ENCODE measurements at places on chromosomes 4 and X.

GRCh38 chrX:48558271-48558670 lies 16.0 kb upstream of the RBM3 start:
- no peak for DNase-seq

DNA sequence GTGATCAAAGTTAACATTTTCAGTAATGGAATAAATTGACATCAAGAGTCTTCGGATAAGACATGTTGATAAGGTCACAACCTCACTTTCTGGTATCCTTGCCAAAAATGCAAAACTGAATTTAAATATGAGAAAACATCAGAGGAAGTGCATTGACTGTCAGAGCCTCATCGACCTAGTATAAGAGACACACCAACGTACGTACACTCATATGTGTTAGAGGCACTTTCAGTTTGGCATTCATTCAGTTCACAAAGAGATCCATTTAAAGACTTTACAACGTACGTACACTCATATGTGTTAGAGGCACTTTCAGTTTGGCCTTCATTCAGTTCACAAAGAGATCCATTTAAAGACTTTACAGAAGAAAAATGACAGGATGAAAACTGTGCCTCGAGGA lies 280.3 kb downstream of the INPP4B start:
- no peak for DNase-seq

DNA sequence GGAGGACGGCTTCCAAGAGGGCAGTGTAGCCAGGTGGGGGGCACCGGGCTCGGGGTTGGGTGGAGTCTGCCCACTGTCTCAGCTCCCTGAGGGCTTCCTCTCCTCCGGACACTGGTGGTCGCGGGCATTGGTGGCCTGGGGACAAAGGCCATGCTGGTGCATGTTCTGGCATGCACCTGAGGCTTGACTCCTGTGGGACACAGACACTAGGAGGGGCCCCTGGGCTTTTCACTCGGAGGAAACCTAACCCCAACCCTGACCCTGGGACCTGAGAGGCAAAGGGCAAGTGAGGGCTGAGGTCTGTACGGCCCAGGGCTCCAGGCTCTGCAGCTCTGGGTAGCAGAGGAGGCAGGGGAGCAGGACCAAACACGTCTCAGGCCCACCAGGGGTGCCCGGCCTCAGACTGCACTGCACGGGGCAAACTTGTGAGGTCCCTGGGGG lies 22.3 kb upstream of the FGFR3 start:
- DNase-seq = no peak

DNA sequence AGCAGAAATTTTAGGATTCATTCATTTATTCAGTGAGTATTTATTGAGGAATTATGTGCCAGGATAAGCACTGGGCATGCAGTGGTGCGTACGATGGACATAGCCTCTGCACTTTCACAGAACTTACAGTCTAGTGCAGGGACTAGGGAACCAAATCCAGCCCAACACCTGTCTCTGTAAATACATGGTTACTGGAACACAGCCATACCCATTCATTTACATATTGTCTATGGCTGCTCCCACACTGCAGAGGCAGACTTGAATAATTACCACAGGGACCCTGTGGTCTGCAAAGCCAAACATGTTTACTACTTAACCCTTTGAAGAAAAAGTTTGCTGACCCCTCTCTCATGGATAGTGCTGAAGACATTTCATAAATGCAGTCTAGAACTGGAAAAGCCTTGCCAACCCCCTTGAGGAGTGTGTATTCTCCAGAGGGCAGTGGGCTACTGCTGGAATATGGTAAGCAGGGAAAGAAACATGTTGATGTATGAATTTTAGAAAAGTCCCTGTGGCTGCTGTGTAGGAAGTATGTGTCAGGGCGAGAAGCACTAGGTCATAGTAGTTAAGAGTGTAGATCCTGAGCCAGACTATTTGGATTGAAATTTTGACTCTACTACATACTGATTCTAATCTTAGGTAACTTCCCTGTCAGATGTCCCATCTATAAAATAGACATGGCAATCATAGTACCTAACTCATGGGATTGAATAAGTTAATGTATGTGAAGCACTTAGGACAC lies 75.5 kb downstream of the GALNT7 start:
- no peak for DNase-seq

DNA sequence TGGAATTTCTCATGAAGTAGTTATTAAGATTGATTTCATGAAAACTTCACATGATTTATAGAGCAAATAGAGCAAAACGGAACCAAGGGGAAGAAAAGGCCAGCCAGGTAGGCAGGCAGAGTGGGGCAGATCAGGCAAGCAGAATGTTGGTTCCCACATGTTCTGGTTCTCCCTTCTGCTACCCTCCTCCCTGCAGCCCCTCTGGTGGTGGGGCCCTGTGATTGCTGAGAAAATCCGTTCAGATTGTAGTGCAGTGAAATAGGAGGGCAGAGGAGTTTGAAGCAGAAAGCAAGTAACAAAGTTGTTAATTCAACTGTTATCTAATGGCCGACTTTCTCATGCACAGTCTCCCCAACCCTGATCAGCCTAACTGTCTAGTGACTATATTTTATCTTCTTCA lies 185.3 kb downstream of the MID1IP1 start:
- DNase-seq = no peak

DNA sequence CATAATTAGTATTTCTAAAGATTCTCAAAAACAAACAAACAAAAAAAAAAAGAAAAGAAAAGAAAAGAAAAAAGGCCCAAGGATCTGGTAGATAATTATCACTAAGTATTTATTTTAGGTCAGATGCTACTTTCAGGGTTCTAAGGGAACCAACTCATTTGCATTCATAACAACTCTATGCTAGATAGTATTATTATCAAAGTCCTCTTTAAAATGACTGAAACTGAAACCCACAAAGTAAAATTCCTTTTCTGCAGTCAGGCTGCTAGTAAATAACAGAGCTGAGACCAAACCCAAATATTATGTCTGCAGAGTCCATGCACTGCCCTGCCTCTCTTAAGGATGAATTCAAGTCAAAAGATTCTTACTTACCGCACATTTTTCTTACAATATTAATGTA lies 38.3 kb upstream of the MAPK10 start:
- no peak for DNase-seq

GRCh38 chr4:91076147-91076546 lies 949.0 kb downstream of the CCSER1 start:
- DNase-seq = no peak

- no peak for DNase-seq
Observed at GRCh38 chrX:125953814-125954213, 212.3 kb downstream of the DCAF12L2 start.

DNA sequence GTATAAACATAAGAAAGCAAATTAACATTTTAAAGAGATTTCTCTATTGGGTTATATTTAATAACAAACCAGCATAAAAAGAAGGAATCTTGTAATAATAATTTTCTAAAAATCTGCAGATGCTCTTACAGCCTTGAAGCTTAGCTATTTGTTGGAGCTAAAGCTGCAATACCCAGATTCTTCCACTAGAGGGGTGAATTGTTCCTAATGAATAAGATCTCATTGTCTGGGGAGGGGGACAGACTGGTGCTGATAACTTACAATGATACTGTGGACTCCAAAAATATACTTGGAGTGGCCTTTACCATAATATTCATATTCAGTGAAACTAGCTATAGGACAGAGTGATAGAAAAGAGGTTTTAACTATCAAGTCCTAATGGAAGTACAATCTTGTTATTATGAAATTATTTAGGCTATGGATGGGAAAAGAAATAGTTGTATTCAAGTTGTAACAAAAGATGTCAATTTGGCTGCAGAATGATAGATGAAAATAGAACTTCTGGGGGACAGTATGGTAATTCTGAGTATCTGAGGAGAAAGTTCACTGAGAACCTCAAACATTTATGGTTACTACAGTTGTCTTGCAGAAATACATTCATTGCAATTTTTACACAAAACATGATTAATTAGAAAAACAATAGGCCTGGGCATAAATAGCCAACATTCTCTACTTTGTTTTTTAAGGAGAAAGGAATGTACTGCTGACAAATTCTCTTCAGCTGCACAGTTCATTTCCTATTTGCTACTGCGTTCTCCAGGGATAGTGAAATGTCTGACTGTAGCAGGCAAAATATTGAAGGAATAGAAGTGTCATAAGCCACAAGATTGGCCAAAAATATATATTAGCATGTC lies 443.3 kb downstream of the GBA3 start:
- DNase-seq = no peak

GRCh38 chr4:111802191-111802590 lies 343.1 kb upstream of the FAM241A start:
- DNase-seq = no peak

- no peak for DNase-seq
Observed at GRCh38 chrX:77527233-77528001, 80.2 kb downstream of the FGF16 start.

DNA sequence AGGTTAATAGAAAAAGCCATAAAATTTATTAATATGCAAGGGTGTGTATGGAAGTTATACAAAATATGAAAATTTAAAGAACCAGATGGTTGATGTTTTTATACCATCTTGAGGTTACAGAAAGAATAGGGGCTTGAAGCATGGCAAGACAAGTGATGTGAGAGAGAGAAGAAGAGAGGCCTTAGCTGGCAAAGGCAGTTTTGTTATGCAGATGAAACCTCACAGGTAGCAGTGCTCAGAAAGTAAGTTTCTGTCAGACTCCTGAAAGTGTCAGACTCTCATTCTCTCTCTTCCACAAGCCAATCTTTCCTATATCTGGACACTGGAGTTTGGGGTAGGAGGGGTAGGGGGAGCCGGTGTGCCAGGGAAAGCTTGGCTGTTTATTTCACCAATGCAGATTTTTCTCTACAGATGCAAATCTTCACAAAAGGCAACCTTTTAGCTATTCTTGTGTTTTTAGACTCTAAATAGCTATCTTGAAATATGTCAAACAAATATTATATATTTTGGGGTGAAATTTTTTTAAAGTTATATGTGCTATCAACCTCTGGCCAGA lies 124.5 kb downstream of the CFAP299 start:
- no peak for DNase-seq

- no peak for DNase-seq
Observed at GRCh38 chrX:22748093-22748999, 251.4 kb upstream of the DDX53 start.

DNA sequence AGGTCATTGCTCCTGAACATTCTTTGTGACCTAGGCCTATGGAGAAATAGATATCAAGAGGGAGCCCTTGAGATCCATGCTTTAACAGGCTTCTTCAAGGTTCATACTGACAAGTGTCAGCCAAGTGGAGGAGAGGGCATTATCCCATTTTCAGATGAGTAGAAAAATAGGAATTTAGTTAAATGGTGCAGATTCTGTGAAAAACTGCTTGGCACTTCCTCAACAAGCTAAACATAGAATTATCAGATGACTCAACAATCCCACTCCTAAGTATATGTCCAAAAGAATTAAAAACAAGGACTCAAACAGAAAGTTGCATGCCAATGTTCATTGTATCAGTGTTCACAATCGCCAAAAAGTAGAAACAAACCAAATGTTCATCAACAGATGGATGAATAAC lies 43.8 kb upstream of the KCNIP4 start:
- no peak for DNase-seq

DNA sequence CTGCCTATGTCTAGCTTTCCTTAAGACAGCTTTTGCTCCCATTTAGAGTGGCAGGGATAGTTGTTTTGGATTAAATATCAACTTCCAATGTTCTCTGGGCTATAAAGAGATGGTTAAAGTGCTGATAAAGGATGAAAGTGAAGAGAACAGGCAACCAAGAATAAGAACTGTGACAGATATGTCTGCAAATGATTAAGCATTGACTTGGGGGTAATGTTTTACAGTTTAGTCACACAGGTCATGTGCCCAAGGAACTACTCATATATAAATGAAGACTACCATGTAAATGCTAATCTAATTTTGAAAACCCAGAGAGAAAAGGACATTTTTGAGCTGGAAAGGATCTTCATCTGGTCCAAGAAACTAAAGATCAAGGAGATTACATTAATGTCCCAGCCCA lies 42.1 kb downstream of the RBMX2 start:
- no peak for DNase-seq

DNA sequence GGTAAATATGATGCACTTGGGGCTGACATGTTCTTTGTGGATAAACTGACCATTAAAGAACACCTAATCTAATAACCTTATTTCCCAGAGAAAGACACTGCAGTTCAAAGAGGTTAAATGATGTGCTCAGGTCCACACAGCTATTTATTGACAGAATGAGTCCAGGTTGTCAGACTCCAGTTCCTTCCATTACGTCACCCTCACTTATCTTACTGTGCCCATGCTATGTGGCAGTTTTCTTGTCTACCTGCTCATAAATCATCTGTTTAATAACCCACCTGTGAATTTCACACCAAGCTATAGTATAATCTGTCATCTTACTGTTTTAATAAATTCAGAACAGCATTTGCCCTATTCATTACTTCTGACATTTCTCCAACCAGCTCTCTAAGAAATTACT lies 36.7 kb downstream of the QRFPR start:
- no peak for DNase-seq

DNA sequence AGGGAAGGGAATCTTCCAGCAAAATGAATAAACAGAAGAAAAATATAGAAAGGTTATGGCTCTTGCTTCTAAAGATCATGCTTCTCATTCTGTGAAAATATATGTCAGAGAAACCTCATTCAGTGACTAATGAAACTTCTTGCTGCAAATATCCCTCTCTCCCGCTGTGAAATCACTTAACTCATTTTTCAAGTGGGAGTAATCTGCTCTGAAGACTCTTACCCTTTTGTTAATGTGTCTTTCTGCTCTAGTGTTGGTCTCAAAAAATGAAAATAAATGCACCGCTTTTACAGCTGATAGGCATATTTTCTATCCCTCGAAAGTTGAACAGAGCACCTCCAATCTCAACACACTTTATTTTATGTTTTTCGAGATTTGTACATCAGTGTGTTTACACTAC lies 252.3 kb downstream of the NLGN4X start:
- DNase-seq = no peak

DNA sequence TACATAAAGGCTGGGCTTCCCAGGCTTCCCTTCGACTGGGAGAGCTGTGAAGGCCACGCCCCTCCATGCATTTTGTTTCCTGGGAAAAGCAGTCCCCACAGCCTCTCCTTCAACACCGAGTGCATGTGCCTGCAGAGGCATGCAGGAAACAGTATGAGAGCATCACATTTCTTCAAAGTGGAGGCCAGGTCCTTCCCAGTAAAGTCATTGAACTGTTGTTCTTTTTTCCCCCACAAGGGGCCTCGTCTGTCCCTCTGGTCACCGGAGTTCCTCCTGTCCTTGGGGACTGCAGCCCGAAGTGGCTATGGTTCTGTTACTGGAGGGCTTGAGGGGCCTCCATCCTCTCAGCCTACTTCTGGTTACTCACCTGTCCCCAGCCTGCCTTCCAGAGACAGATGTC lies 56.0 kb downstream of the RAI2 start:
- no peak for DNase-seq

DNA sequence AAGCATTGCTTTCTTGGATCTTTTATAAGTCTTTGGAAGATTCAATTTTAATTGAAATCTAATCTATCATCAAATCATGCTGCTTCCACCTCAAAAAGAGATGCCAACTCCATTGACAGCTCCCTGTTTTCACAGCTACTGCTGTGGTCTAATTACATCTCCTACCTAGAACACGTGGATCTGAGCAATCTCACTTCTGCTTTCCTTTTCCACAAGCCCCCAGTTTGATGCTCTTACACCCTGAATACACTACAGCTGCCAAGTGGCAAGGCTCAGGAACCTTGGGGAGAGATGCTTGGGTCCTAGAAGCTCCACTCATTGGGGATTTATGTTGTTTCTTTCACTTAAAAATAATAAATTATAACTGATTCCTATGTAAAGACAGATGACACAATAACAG lies 172.0 kb downstream of the CFAP299 start:
- no peak for DNase-seq

All from activated T-helper 1 cell treated with anti-CD3 and anti-CD28 coated beads, Interleukin-2, amount 50 U/mL, for 16 hours (primary cell).